Renal cortex interstitium (tissue), 15 donors: ENCODE measurements at places on chromosomes 5 and 9. TPM values are rescaled to one million over a fixed set of nuclear protein-coding genes. Genes with fewer than 3 reads are reported as not detected.

The ARSI gene
- polyA plus RNA-seq: 4.3 TPM

The C8G gene
- 0.44 TPM for polyA plus RNA-seq

The CCNO gene
- 7.1 TPM for polyA plus RNA-seq

The FGF18 gene
- 0.66 TPM for polyA plus RNA-seq

The DCTN3 gene
- polyA plus RNA-seq: 96.6 TPM
